CD4-positive, alpha-beta T cell treated with Interleukin-21 for 1 hour (primary cell): ENCODE measurements at places on chromosomes 5 and 9.
A peak's percentile ranks its signal among the peaks of the same experiment; 100 is the strongest.

DNA sequence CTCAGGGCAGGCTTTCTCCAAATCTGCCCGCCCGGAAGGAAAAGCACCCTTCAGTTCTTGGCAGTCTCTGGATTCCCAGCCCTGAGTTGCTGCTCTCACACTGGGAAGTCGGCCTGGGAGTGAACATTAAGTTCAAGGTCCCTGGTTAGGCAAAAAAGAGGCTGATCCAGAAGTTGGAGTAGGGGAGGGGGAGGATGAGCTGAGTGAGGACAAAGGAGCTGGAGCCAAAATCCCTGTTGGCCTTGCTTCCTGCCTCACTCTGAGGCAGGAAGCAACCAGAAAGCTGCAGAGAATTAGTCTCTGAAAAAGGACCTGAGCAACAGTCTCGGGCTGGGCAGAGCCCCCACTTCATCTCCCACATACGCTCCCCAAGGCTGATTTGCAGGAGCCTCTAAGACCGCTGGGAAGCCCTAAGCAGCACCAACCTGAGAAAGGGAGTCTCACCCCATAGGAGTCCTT lies 15.0 kb upstream of the RPS14 start:
- no peak for DNase-seq

DNA sequence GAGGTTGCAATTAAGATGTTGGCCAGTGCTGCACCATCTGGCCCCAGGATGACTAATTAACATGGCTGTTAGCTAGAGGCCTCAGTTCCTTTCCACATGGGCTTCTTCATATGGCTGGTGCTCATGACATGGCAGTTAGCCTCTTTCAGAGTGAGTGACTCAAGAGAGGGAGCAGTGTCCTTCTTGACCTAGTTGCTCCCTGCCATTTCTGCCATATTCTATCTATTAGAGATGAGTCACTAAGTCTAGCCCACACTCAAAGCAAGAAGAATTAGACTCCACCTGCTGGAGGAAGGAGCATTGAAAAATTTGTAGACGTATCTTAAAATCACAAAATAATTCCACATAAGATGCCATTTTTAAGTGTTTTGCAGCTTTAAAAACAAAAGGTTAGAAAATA lies 651.2 kb upstream of the CCNG1 start:
- DNase-seq: no peak

GRCh38 chr5:95927927-95928723 lies 33.5 kb downstream of the ELL2 start:
- DNase-seq: no peak

DNA sequence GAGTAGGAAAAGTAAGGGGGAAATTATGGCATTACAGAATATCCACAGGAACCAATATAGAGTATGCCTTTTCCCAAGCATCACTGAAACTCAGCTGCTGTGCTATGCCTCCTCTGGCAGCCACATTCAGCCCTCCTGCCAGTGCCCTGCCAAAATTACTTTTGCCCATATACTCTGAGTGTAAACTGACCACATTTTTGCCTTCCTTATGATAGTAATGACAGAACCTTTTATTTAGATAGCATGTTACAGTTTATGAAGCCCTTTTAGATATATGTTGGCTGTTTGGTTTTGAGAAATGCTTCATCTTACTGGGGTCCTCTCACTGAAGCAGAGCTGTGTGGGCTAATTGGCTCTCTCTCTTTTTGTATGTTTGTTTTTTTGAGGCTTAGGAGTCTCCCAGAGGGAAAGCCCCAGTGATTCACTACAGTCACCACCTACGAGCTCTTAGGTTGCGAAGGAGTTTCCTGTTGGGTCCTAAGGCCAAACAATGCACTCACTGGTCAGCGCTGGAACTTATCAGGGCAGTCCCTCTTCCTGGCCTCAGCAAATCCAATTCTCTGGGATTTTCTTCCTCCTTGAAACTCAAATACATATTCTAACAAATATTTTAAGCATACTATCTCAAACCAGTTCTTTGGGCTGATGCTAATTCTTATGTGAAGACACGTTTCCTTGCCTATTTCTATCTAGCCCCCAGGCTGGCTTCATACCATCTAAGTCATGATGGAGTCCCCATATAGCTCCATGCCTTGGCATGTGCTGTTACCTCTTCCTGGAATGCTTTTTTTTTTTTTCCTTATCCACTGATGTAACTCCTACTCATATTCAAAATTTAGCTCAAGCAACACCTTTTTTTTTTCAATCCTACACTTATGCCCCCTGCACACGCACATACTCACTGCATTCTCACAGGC lies 3.7 kb downstream of the PHF24 start:
- DNase-seq: no peak

DNA sequence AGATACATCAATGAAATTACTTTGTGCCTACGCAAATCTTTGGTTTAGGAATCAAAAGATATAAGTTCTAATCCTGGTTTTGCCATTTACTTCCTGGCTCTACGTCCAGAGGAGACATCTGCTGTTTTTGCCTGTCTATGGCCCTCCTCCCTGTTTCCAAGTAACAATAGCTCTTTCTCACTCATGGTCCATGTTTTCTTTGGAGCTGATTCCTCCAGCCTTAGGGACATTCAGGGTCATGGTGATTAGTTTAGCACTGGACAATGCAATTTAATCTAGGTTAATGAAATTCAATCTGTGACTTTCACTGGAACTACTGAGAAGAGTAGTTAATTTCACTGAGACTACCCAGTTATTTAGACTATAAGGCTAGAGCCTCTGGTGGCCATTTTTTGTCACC lies 170.6 kb downstream of the SEMA6A start:
- no peak for DNase-seq

DNA sequence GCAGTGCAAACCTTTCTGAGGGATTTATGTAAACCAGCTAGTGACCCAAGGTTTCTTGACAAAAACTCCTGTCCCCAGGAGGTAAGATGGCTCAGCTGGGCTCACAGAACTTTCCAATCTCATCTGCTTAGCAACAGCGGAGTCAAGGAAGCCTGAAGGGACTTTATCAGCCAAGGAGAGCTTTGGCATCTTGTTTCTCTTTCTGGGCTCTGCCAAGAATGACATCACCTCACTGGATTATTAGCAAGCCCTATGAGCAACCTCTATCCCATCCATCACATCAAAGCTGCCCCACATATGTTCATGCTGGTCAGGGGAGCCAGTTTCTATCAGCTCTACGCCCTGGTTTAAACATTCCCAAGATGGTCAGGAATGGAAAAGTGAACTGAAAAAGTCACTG lies 461.3 kb downstream of the ENC1 start:
- DNase-seq: no peak

- DNase-seq: no peak
Observed at GRCh38 chr5:6731465-6732237, 18.4 kb downstream of the TENT4A start.

DNA sequence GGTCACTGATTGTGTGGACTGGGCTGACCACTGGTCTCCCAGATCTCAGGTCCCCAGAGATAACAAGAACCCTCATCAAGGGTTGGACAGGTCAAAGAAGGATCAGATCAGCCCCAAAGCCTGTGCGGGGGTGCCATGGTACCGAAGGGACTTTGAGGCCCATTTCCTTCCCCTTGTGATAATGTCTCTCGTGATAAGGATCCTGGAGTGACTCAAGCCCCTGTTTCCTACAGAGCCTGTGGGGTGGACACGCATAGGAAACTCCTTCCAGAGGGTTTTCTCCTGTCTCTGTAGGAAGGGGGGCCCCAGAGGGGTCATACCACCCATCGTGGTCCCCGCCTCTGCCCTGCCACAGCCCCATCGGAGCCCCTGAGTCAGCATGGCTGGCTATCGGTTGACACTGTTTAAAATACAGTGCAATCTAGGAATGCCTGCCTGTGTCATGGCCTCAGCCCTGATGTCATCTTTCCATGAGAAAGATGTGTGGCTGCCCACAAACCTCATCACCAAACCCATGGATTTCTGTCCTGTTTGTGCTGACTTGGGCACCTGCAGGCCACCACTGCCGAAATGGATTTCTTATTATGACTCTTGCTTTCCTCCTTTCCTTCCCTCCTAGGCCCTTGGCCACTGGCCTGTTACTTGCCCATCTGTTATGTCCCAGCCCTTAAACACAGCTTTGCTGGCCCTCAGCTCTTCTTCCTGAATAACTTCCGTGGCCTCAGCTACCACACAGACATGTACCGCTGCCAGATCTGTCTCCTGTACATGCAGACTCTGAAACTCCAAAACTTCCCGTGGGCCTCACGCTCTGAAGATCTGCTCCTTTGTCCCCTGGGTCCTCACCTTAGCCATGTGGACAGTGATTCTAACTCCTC lies 2.9 kb upstream of the CSF2 start:
- DNase-seq: no peak

GRCh38 chr5:151772029-151772845 lies 483 bp downstream of the G3BP1 start:
- peak; percentile 37 for DNase-seq

DNA sequence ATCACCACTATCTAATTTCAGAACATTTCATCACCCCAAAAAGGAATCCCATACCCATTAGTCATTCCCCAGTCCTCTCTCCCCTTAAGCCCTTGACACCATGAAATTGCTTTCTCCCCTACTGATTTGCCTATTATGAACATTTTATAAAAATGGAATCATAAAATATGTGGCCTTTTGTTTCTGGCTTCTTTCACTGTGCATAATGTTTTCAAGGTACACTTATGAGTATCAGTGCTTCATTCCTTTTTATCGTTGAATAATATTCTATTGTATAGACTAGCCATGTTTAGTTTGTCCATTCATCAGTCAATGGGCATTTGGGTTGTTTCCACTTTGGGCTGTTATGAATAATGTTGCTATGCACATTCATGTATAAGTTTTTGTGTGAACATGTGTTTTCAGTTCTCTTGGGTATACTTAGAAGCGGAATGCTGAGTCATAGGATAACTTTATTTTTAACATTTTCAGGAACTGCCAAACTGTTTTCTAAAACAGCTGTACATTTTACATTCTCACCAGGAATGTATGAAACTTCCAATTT lies 40.4 kb upstream of the FGF1 start:
- DNase-seq: no peak

DNA sequence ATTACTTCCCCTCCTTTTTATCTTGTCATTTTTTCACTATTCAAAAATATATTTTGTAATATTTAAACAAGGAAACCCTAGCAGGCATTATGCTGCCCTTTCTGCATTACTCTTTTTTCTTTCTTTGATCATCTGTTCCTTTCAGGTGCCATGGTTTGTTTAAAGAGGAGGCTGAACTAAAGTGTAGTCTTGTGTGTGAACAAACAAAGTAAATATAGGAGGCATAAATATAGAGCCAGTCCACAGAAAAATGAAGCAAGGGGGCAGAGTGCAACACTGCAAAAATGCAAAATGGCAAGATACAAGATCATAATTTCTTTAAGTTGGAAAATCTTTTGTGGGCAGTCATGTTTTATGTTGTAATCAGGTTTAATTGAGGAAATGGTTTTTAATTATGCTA lies 947.3 kb upstream of the COX7C start:
- no peak for DNase-seq

GRCh38 chr5:82635561-82636288 lies 357.6 kb upstream of the RPS23 start:
- no peak for DNase-seq

GRCh38 chr5:586751-587285 lies 25.3 kb upstream of the CEP72 start:
- DNase-seq: no peak

- DNase-seq: no peak
Observed at GRCh38 chr9:27391040-27391895, 94.3 kb upstream of the EQTN start.

- DNase-seq: no peak
Observed at GRCh38 chr5:171707442-171707792, 78.2 kb upstream of the SMIM23 start.

DNA sequence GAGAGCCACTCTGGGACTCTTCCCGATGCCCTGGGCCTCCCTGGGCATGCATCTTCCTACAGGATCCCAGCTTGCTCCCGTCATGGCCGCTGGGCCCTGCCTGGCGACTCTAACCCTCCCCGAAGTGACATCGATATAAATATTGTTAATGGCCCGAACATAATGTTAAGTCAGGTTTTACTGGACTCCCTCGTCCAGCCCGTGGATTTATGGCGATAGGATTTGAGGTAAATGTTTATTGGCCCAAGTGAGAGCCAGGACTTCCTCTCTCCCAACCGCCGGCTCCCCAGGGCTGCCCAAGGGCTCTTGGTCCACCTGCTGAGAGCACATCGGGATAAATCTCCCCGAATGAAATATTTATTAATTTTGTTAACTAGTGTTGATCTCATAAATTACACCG lies 246.3 kb downstream of the PBX3 start:
- no peak for DNase-seq

DNA sequence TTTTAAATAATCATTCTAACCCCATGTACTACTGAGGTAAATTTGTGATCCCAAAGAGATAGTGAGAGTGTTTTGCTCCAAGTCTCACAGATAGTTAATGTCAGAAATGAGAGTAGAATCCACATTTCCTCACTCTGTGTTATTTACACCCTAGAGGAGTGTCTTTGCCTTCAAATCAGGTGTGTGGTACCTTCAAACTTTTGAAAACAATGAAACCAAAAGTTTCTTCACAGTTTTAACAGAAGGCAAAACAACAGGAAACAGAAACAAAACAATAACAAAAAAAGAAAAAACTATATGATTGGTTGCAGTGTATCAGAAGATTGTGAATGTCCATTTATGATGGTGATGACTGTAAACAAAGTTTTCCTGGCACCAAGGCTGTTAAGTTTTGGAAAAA lies 85.9 kb downstream of the ERBIN start:
- no peak for DNase-seq

GRCh38 chr5:58016877-58017276 lies 443.0 kb downstream of the PLK2 start:
- DNase-seq: no peak

- no peak for DNase-seq
Observed at GRCh38 chr5:83172655-83173054, 95.3 kb downstream of the XRCC4 start.

DNA sequence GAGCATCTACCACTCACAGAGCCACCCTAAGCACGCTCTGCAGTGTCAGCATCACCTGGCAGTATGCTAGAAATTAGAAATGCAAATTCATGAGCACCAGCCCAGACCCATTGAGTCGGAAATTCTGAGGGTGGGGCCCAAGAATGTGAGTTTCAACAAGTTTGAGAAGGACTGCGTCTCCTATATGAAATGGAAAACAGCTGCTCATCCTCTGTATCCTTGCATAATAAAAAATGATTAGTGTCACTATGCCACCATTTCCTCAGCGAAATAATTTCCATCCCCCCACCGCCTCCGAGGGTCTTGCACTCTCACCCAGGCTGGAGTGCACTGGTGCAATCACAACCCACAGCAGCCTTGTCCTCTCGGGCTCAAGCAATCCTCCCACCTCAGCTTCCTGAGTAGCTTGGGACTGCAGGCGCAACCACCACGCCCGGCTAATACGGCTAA lies 1.3 kb upstream of the IQGAP2 start:
- DNase-seq: peak; percentile 28
